ENCODE measurements at places on chromosomes 12 and 14.

GRCh38 chr12:120678572-120678971 is 8.4 kb upstream of the MLEC start:
- DNase-seq = no peak

DNA sequence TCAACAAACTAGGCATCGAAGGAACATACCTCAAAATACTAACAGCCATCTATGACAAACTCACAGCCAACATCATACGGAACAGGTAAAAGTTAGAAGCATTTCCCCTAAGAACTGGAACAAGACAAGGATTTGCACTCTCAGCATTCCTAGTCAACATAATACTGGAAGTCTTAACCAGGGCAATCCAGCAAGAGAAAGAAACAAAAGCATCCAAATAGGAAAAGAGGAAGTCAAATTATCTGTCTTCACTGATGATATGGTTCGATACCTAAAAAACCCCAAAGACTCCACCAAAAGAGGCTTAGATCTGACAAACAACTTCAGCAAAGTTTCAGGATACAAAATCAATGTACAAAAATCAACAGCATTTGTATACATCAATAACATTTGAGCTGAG is 32.5 kb downstream of the CCDC38 start:
- no peak for DNase-seq

DNA sequence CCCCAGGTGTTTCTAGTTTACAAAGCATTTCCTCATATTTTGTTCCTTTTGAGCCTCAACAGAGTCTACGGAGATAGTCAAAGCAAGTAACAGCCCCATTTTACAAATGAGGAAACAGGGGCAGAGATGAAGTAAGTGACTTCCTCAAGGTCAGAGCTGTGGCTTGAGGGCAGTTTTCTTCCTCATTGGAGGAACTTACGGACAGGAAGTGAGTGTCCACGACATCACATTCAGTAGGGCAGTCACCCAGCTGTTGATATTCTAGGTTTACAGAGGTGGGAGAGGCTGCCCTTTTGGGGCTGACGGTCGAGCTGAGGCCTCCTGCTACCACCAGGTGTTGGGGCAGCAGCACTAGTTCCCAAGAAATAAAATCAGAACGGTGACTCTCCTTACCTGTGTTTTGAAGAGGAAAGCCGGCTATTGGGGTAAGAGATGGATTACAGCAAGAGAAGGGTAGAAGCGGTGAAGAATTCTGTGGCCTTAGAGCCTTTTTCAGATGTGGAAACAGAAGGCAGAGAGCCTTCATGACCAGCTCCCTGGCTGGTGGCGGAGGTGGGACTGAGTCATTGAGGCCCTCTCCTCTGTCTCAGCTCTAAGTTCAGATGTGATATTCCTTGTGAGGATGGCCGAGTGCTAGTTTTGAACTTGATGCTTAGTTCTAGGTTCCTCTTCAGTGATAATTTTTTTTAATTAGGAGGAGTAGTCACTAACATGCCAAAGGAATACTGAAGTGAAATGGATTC is 41.7 kb downstream of the SUSD6 start:
- no peak for DNase-seq

- DNase-seq = no peak
Observed at GRCh38 chr12:57655541-57656240, 22.7 kb upstream of the B4GALNT1 start.

DNA sequence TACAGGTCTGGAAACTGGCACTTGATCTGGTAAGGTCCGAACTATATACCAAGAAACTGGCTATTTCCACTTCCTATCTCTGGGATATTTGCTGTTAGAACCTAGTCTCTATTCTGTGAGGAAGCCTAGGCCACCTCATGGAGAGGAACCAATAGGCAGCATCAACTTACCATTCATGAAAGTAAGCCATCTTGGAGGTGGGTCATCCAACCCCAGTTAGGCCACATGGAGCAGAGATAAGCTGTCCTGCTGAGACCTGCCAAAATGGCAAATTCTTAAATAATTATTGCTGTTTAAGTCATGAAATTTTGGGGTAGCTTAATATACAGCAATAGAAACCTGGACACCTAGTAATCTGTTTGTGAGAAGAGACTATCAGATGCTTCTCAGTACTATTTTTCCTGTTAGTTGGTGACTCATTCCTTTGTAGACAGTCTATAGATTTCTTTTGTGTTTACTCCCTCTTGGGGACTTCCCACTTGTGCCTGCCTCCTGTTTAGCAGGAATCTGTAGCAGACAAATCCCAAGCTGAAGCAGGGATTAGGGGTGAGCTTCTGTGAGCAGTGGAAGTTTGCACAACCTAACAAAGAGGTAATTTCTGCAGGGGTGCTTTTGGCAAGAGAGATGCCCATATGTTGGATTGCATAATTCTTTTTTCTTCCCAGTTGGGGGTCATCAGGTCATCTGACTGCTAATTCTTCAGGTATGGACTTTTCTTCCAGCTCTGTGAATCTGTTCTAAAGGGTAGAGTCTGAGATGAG is 136.8 kb downstream of the IGF1 start:
- no peak for DNase-seq
